ENCODE measurements at places on chromosomes 16 and 17.

GRCh38 chr17:65402513-65403496 lies 158.6 kb downstream of the AXIN2 start:
- H3K27me3 ChIP-seq: peaks cover 3% of the 10 kb centered on the region
- no peaks in the 10 kb centered on the region for H3K4me1 ChIP-seq
- no peaks in the 10 kb centered on the region for H3K36me3 ChIP-seq
- no peak overlapping the region for H3K27ac ChIP-seq
- no peak for DNase-seq
- no peak overlapping the region for H3K4me3 ChIP-seq

GRCh38 chr17:223723-224471 lies 42.4 kb upstream of the DOC2B start:
- H3K36me3 ChIP-seq: no peaks in the 10 kb centered on the region
- DNase-seq: no peak
- no peak overlapping the region for H3K4me3 ChIP-seq
- no peaks in the 10 kb centered on the region for H3K27me3 ChIP-seq
- no peaks in the 10 kb centered on the region for H3K4me1 ChIP-seq

- H3K4me1 ChIP-seq: no peaks in the 10 kb centered on the region
- no peak for DNase-seq
- no peaks in the 10 kb centered on the region for H3K36me3 ChIP-seq
- H3K27me3 ChIP-seq: no peaks in the 10 kb centered on the region
- no peak overlapping the region for H3K4me3 ChIP-seq
These were observed 1011.6 kb downstream of the KCNJ18 start for GRCh38 chr17:22703786-22704441.

DNA sequence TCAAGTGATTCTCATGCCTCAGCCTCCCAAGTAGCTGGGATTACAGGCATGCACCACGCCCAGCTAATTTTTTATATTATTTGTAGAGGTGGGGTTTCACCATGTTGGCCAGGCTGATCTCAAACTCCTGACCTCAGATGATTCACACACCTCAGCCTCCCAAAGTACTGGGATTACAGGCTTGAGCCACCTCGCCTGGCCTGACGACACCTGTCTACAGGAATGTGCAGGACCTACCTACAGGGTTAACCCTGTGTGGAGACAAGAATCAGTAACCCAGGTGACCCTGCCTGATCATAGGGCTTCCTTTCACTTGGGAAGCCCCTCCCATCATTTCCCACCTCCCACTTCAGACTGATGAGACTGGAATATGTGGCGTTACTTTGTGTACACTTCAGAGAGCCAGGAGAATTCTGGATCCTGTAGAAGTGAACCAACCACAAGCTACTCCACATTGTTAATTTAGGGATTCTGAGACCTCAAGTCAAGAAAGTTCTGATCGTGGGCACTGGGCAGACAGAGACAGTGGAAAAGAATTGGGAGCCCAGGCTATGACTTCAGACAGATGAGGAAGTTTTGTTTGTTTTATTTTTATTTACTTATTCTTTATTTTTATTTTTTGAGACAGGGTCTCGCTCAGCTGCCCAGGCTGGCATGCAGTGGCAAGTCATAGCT lies 5.7 kb upstream of the MILR1 start:
- H3K36me3 ChIP-seq: peaks cover 2% of the 10 kb centered on the region
- no peaks in the 10 kb centered on the region for H3K27me3 ChIP-seq
- no peak for DNase-seq
- no peak overlapping the region for H3K27ac ChIP-seq

DNA sequence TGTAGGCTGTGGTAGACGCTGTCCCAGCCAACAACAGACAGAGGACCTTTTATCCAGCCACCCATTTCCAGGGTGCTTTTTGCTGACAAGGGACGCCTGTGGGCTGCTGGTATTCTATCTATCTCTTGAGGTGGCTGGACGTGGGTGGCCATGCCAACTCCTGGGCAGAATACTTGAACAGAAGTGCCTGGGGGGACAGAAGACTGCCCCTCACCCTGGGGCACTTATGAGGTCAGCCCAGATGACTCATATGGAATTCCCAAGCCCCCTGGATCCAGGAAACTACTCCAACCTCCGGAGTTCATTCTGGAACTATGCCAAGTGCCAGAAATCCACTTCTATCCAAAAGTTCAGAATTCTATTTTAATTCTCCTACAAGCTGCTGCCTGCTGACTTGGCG lies 61.3 kb downstream of the CDRT4 start:
- no peak overlapping the region for H3K27ac ChIP-seq
- no peaks in the 10 kb centered on the region for H3K4me1 ChIP-seq
- H3K27me3 ChIP-seq: no peaks in the 10 kb centered on the region
- H3K4me3 ChIP-seq: no peak overlapping the region
- H3K36me3 ChIP-seq: no peaks in the 10 kb centered on the region

DNA sequence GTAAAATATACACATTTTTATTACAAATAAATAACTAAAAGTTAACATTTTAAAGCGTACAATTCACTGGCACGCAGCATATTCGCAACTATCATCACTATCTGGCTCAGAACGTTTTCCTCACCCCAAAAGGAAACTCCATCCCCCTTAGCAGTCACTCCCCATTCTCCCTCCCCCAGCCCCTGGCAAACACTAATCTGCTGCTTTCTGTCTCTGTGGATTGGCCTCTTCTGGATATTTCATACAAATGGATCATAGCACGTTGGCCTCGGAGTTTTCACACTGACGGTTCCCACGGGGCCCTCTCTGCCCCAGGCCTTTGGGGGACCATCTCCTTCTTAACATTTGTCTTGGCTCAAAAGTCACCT lies 64.6 kb downstream of the RTN4RL1 start:
- no peaks in the 10 kb centered on the region for H3K36me3 ChIP-seq
- H3K27ac ChIP-seq: no peak overlapping the region
- H3K27me3 ChIP-seq: no peaks in the 10 kb centered on the region
- H3K4me1 ChIP-seq: no peaks in the 10 kb centered on the region
- H3K4me3 ChIP-seq: no peak overlapping the region

DNA sequence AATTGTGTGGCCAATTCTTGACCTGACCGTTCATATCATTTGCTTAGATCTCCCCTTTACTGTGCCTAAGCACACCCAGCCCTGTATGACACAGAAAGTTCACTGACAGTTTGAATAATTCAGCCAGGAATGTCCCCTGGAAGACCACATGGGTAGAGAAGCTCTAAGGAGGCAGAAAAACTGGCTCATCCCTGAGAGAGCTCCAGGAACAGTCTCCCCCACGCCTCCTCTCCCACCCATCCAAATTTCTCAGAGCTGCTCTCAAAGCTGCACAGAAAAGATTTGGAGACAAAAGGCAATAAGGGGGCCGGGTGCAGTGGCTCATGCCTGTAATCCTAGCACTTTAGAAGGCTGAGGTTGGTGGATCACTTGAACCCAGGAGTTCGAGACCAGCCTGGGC lies 11.2 kb downstream of the PRAC1 start:
- no peak overlapping the region for H3K27ac ChIP-seq
- no peaks in the 10 kb centered on the region for H3K36me3 ChIP-seq
- H3K4me1 ChIP-seq: no peaks in the 10 kb centered on the region
- no peak for DNase-seq

- H3K4me1 ChIP-seq: peaks cover 9% of the 10 kb centered on the region
- peaks cover 11% of the 10 kb centered on the region for H3K36me3 ChIP-seq
- H3K27ac ChIP-seq: no peak overlapping the region
- no peaks in the 10 kb centered on the region for H3K27me3 ChIP-seq
- DNase-seq: no peak
- no peak overlapping the region for H3K4me3 ChIP-seq
These were observed 12.8 kb downstream of the ATP2A3 start for GRCh38 chr17:3951420-3951819.

DNA sequence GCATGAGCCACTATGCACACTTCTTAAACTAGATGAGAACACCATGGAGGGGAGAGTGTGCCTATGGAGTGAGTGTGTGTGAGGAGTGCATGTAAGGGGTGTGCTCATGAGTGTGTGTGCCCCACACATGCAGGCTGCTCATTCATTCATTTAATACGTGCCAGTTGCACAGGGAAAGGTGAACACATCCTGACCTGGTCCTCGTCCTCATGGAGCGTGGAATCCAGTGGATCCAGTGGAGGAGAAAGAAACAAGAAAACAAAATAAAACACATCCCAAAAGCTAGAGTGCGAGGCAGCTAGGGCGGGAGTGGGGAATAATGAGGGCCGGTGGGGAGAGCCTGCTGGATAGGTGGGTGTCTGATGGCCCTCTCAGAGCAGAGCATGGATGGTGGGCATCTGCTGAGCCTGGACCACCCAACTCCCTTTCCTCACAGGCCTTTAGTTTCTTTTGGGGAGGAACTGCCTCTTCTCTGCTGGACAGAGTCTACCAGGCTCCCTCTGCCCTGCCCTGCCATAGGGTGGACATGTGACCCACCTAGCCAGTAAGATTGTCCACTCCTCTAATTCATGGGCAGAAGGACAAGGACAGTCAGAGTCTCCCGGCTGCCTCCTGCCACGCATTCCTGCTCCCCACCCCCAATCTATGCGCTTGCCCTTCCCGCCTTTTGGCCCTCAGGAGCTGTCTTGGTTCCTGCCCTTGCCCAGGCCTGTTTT lies 204.3 kb downstream of the RAB11FIP4 start:
- H3K4me3 ChIP-seq: no peak overlapping the region
- no peak overlapping the region for H3K27ac ChIP-seq
- no peak for DNase-seq
- H3K36me3 ChIP-seq: no peaks in the 10 kb centered on the region
- no peaks in the 10 kb centered on the region for H3K27me3 ChIP-seq

DNA sequence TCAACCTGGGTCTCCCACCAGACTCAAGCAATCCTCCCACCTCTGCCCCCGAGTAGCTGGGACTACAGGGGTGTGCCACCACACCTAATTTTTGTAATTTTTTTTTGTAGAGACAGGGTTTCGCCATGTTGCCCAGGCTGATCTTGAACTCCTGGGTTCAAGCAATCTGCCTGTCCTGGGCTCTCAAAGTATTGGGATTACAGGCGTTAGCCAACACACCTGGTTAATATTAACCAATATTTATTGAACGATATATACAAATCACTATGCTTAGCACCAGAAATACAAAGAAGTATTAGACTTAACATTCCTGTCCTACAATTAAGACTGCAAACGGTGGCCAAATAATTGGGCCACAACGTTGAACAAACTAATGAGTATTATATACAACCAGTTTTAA lies 4.2 kb downstream of the MBTD1 start:
- no peaks in the 10 kb centered on the region for H3K27me3 ChIP-seq
- H3K4me3 ChIP-seq: no peak overlapping the region
- no peak overlapping the region for H3K27ac ChIP-seq
- peaks cover 57% of the 10 kb centered on the region for H3K4me1 ChIP-seq
- peaks cover 27% of the 10 kb centered on the region for H3K36me3 ChIP-seq
- no peak for DNase-seq

DNA sequence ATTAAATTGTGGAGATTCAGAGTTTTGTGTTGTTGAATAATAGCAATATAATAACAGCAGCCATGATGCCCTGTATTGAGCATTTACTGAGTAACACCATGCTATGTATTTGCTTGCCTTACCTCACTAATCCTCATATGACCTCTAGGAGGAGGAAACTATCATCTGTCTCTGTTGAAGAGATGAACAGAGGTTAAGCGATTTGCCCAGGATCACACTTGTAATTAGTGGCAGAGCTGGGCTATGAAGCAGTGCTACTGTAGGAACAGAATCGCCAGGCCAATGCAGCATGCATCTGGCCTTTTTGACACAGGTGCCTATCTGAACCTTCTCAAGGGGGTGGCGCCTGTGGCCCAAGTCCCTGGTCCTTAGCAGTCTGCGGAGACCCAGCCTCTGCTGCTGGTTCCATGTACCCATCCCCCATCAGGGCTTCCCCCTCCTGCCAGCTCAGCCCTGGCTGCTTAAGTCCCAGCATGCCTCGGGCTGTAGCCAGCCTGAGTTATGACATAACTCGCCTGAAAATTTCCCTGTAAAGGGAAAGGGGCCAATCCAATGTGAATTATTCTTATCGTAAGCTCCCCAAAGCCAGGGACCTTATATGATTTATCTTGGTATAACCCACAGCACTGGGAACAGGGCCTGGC lies 50.4 kb upstream of the HS3ST2 start:
- DNase-seq: no peak
- no peaks in the 10 kb centered on the region for H3K4me1 ChIP-seq
- H3K4me3 ChIP-seq: no peak overlapping the region
- peaks cover 3% of the 10 kb centered on the region for H3K27me3 ChIP-seq
- H3K36me3 ChIP-seq: no peaks in the 10 kb centered on the region
- no peak overlapping the region for H3K27ac ChIP-seq

DNA sequence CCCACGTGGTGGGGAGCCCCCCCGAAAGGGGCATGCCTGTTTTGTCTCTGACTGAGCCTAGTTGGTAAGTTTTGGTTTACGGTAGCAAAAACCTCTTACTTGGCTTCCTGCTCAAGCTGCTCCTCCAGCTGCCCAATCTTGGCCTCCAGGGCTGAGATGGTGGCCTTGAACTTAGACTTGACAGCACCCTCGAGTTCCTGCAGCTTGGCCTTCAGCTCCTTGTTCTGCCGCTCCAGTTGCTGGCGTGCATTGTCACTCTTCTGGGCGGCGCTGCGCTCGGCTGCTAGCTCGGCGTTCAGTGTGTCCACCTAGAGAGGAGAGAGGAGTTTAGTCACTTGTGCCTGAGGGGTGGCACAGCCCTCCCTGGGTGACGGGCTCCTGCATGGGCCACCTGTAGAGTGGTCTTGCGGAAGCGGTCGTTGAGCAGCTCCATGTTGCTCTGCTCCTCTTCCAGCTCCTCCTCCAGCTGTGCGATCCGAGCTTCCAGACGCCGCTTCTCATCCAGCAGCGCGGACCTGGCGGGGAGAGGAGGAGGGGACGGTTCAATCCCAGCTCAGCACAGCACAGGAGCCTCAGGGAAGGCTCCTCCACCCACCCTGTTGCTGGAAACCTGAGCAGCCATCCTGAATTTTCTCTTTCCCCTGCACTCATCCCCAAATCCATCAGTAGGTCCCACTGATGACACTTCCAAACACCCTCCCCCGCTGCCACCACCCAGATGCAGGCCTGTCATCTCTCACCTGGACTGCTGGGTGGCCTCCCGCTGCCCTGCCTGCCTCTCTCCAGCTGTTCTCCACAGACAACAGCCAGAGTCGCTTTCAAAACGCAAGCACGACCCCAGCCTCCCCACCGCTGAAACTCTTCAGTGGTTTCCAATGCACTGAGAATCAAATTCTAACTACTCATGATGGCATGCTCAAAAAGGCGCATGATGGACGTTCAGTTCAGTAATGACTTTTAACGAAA lies 44.6 kb downstream of the NDEL1 start:
- H3K36me3 ChIP-seq: peaks cover 44% of the 10 kb centered on the region
- H3K27ac ChIP-seq: no peak overlapping the region
- H3K4me1 ChIP-seq: no peaks in the 10 kb centered on the region
- no peaks in the 10 kb centered on the region for H3K27me3 ChIP-seq
- DNase-seq: no peak

GRCh38 chr16:8109510-8110369 lies 480.6 kb downstream of the TMEM114 start:
- no peaks in the 10 kb centered on the region for H3K36me3 ChIP-seq
- no peaks in the 10 kb centered on the region for H3K27me3 ChIP-seq
- DNase-seq: no peak
- no peak overlapping the region for H3K4me3 ChIP-seq
- H3K27ac ChIP-seq: no peak overlapping the region

GRCh38 chr17:68441070-68441770 lies 16.1 kb downstream of the WIPI1 start:
- H3K4me1 ChIP-seq: peaks cover 32% of the 10 kb centered on the region
- H3K27me3 ChIP-seq: no peaks in the 10 kb centered on the region
- H3K27ac ChIP-seq: no peak overlapping the region

Measured in activated naive CD4-positive, alpha-beta T cell treated with anti-CD3 and anti-CD28 coated beads for 36 hours (primary cell).